Dorsolateral prefrontal cortex (tissue), 122 donors: ENCODE measurements at places on chromosomes 5 and 9. TPM values are rescaled to one million over a fixed set of nuclear protein-coding genes. Genes with fewer than 3 reads are reported as not detected.

Gene PDLIM4
- 30.6 TPM for total RNA-seq

GRCh38 chr9:111966861-111967291 is 70.3 kb downstream of the UGCG start:
- DNase-seq: no peak

- DNase-seq: no peak
Measured at GRCh38 chr9:80146466-80146865, 574.7 kb downstream of the TLE4 start.

GRCh38 chr5:121273833-121274433 is 577.7 kb upstream of the FTMT start:
- DNase-seq: no peak

GRCh38 chr5:151110122-151110681 is 29.4 kb upstream of the TNIP1 start:
- no peak for DNase-seq

DNA sequence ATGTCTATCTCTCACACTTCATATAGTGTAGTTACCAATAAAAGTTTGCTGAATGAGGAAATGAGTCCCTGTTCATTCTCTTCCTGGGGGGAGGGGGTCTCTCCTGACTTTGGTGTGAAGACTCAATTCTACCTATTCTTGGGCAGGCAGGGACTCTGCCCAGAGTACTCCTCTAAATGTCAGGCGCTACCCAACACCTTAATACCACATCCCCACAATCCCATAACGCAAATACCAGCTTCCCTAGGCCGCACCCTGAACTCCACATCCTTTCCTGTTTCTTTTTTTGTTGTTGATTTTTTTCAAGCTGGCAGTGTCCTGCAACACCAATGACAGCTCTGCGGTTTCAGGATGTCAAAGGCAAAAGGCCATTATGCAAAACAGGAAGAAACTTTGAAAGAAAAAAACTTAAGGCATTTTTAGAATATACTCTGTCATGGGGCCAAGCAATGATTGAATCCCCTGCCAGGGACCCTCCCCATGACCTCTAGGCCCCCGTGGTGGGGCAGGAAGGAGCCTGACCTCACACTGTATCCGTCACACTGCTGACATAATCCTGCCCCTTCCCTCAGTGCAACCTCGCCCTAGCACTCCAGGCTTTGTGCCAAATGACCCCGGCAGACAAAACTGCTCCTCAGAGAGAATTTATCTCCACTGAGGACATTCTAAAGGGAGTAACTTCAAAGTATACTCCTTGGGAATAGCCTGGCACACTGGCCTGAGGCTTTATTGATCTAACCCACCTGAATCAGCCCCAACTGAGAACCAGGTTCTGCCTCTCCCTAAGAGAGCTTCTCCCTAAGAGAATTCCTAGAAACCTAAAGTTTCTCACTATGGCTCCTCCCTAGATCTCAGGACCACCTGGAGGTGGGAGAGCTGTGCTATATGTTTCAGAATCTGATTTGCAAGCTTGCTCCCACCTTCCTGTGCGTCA is 8.0 kb downstream of the B4GALT1 start:
- no peak for DNase-seq

- no peak for DNase-seq
Measured at GRCh38 chr9:118059484-118060278, 355.5 kb downstream of the TLR4 start.

- no peak for DNase-seq
Measured at GRCh38 chr9:14992081-14992480, 81.9 kb upstream of the FREM1 start.

Gene NDUFS4
- total RNA-seq: 61.8 TPM

- DNase-seq: no peak
Measured at GRCh38 chr9:94056442-94056974, 27.8 kb upstream of the PTPDC1 start.

Gene C9
- not detected for total RNA-seq

Gene PDE8B
- 57.2 TPM for total RNA-seq

Gene COL5A1
- 4.4 TPM for total RNA-seq

Gene CCDC107
- total RNA-seq: 19.4 TPM

DNA sequence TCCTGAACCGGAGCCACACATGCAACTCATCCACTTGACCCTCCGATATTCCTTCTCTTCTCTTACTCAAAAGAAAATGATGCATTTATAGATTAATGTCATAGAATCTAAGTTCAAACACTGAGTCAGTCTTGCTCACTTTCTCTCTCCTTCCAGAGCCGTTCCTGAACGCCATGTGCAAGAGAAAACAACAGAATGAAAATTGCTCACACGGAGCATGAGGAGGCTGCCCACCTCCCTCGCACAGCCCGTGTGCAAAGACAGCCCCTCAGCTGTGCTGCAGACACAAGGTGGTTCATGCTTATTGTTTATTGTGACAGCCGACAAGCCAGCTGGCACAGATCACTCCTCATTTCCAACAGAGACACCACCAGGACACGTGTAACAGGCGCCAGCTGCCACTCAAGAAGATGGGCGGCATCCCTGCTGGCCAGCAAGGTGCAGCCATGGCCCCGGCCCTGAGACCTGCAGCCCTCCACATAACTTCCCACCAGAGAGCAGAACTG is 290.8 kb downstream of the GLIS3 start:
- DNase-seq: no peak

- no peak for DNase-seq
Measured at GRCh38 chr9:60546406-60546805, 367.8 kb upstream of the SPATA31A5 start.

Gene SLIT3
- total RNA-seq: 29.7 TPM

- DNase-seq: no peak
Measured at GRCh38 chr5:89282554-89283510, 399.8 kb upstream of the MEF2C start.

DNA sequence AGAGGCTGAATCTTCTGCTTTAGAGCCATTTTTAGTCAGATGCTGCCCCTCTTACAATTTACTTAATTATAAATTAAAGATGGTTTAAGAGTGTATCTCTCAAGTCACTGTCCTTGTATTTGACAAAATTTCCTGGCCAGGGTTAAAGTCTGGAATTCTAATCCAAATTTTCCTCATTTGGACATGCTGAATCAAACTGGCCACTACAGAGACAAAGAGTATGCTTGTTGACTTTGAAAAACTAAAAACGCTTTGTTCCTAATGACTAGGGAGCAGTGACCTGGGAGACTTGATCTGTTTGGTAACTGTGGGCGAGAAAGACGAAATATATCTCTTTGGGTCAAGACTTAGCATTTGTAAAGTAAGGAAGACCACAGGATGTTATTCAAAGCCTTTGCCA is 303.2 kb downstream of the ZSWIM6 start:
- no peak for DNase-seq

DNA sequence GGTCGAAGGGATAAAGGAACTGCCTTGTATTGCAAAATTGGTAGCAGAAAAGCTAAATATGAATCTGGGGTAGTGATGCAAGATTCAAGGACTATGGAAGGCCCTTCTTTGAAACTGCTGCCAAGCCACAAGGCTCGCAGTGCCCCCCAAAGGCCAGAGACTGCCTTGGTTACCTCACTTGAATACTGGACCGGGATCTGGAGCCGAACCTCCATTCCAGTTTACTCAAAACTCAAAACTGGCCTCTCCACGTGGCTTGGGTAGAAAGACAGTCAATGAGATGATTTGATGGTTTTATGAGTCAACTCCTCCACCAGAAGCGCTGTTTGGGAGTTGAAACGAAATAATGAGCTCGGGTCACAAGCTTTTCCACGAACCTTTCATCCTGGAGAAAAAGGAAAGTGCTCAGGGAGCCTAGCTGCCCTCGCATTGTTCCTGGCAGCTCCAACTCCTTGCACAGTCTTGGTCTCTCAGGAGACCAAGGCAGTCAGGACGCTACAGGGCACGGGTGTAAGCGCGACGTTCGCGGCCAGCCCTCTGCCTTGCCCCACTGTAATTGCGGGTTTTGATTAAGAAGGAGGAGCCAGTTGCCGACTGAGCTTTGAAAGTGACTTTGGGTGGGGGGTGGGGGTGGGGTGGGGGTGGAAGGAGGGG is 2.8 kb downstream of the ST8SIA4 start:
- no peak for DNase-seq

GRCh38 chr5:76660360-76660759 is 37.2 kb upstream of the F2RL2 start:
- DNase-seq: no peak

DNA sequence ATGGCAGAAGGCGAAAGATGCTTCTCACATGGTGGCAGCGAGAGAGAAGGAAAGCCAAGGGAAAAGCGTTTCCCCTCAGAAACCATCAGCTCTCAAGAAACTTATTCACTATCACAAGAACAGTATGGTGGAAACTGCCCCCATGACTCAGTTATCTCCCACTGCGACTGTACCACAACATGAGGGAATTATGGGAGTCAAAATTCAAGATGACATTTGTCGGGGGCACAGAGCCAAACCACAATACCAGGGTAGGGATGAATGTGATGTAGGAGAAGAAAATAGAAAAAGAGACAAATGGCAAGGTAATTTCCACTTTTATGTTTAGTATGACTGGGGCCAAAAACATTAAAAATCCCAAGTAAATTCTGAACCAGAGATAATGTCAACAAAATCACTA is 216.8 kb downstream of the TRIM36 start:
- DNase-seq: no peak

GRCh38 chr9:127862075-127863011 is 7.9 kb upstream of the ENG start:
- DNase-seq: no peak

DNA sequence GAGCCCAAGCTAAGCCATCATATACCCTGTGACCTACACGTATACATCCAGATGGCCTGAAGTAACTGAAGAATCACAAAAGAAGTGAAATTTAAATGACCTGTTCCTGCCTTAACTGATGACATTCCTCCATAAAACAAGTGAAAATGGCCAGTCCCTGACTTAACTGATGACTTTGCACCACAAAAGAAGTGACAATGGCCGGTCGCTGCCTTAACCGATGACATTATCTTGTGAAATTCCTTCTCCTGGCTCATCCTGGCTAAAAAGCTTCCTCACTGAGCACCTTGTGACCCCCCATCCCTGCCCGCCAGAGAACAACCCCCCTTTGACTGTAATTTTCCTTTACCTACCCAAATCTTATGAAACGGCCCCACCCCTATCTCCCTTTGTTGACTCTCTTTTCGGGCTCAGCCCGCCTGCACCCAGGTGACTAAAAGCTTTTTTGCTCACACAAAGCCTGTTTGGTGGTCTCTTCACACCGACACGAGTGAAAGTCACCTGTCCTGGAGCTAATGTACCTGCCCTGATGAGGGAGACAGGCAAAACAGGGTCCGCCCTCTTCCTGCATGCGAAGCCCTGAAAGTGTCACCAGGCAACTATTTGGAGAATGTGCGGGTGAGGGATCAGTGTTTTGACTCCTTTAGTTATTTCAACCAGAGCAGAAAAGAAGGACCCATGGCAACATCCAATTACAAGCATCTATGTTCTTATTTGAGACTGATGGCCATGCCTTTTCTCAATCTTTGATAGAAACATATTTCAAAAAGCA is 266.1 kb downstream of the SMARCA2 start:
- no peak for DNase-seq

DNA sequence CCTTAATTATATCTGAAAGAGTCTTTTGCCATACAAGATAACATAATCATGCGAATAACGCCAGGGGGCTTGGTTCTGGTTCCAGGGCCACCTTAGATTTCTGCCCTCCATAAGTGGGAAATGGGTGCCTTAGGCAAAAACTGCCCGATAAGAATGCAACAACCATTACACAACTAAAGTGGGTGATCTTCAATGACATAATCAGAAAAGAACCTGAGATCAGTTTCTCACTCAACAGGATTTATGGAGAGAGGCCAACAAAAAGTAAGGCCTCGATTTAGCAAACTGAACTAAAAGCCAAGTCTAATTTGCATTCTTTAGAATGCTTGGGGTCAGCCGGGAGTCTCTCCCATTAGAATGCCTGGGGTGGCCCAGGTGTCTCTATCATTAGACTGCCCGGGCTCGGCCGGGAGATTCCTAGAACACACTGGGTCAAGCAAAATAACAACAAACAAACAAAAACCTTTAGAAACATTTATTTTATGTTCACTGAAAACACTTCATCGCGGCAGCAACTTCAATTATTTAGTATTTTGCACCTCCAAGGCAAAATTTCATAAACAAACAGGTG is 194.8 kb downstream of the AUH start:
- DNase-seq: no peak

Gene SLC36A3
- not detected for total RNA-seq

GRCh38 chr5:78648359-78649210 is at the start of gene LHFPL2:
TSS of gene LHFPL2 (minus strand) at chr5:78648772. CDS start at chr5:78510213, 138,559 bp downstream.
- DNase-seq: peak; percentile 34

GRCh38 chr5:150604894-150605440 is 35.5 kb upstream of the SYNPO start:
- no peak for DNase-seq

- DNase-seq: no peak
Measured at GRCh38 chr9:136665704-136666371, 3.1 kb downstream of the EGFL7 start.

DNA sequence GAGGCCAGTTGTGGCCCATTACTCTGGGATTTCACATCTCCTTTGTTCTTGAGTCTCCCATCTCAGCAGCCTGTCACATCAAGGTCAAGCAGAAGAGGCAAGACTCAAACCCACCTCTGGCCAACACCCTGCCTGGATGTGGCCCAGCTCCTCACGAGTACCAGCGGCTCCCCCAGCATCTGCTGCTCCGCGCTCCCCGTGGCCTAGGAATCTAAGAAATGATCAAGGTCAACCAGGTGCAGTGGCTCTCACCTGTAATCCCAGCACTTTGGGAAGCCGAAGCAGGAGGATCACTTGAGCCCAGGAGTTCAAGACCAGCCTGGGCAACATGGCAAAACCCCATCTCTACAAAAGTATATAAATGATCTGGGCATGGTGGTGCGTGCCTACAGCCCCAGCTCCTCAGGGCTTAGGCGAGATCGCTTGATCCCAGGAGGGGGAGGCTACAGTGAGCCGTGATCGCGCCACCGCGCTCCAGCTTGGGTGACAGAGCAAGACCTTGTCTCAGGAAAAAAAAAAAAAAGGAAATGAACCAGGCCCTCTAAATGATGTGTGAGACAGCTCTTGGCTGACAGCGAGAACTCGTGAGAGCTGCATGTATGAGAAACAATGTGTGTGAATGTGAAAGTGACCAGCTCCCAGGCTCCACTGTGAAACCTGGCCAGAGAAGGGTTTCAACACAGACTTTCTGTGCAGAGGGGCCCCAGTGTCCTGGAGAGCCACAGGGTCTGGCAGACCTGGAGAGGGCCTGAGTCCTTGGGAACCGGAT is 61.6 kb upstream of the ANGPTL2 start:
- DNase-seq: no peak

GRCh38 chr9:91395106-91395552 is 28.5 kb downstream of the NFIL3 start:
- DNase-seq: no peak
